Stimulated activated CD8-positive, alpha-beta memory T cell treated with anti-CD3 and anti-CD28 coated beads, Interleukin-2, amount 100 ng/mL, for 1 hour (primary cell): ENCODE measurements at places on chromosomes 7 and 10.

DNA sequence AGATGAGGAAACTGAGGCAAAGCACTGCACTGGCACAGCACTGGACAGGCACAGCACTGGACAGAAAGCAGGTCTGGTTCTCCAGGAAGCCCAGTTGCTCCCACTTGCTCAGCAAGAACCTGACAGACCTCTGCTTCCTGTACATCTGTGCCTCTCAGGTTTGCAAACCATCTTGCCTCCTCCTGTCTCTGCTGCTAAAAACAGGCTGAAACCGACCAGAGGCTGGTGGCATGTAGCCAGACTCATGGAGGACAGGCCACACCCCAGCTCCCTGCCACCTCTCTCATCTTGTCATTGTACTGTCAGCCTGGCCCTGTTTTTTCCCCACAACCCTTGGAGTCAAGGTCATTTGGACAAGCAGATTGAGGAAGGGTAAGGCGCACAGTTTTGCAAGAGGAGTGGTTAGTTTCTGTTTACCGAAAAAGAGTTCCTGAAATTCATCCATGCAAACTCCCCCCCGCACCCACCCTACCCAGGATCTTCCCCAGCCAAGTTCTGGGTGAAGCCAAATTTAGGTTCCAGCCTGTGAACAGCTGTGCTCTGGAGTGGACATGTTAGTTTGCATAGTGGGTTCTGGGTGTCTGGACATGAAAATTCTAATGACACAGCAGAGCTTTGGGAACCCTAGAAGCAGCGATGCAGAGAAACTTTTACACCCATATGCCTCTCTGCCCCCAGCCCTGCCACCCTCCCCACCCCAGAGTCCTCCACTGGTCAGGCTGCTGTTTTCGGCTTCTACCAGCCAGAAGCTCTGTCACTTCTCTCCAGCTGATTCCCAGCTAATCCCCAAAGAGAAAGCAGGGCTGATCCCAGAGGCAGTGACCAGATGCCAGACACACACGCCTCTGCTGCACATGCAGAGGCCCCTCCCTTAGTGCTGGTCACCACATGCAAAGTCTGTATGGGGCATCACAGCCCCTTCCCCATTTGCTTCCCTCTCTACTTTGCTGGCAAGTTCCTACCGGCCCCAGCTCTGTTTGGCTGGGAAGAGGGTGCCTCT lies 8.5 kb upstream of the C10orf105 start:
- no peak for DNase-seq

- DNase-seq, result no peak
These were observed 21.9 kb upstream of the GDF10 start for GRCh38 chr10:47278152-47278473.

DNA sequence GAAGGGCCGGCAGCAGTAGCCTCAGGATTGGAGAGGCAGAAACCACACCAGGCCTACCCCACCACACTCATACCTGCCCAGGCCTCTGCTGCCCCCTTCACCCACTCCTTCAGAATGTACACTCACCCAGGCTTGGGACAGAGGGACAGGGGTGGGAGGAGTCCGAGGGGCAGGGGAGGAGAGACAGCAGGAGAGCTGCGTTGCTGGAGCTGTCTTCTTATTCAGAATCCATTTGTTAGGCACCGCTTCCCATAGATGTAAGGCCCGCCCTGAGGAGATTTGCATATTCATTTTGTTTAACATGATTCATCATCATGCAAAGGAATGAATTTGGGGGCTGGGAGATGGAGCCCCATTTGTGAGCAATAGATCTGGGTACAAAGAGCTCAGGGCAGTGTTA lies 156.7 kb downstream of the CDH23 start:
- DNase-seq, result no peak

- DNase-seq, result no peak
These were observed 116.9 kb upstream of the SVIL start for GRCh38 chr10:29751684-29752083.

DNA sequence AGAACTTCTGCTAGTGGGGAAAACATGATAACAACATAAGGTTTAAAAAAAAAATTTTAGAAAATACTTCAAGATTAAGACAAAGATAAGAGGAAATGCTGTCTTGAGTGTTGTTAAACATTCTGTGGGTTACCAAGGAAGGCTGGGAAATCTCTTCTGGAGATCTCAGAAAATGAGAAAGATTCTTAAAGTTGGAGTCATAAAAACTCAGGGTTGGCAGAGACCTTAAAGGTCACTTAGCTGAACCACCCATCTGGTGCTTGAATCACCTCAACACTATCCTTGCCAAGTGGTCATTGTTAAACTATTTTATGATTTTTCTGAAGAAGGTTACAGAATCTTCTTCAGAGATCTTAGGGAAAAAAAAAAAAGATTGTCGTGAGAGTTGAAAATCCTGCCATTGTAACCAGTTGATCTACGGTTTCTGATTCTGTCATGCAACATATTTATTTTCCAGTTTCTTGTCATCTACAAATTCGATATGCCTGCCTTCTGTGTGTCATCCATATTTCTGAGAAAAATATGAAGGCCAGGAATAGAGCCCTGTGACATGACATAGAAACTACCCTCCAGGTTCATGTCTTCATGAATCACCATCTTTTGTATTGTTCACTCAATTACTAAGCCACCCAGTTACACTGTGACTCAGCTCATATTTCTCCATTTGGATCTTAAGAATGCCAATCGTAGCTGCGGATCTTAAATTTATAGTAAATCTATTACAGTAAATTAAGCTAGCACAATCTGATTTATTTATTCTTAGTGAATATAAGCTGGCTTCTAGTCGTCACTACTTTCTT lies 179.2 kb downstream of the ST7 start:
- DNase-seq, result no peak

DNA sequence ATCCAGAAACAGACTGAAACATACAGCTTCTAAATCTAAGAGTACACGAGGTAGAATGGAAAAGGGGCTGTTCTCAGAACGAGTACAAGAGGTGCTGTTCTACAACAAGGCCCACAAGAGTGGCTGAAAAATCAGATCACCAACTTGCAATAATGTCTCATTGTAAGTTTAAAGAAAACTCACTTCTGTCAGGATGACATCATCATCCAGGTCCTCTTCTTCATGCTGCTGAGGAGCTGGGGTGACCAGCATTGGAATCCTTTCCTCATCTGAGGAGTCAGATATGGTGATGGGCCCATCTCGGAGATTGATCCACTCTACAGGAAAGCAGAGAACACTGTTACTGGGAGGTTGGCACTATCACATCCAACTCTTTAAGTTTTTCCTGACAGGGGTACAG lies 28.8 kb downstream of the RNF216 start:
- DNase-seq, result no peak

DNA sequence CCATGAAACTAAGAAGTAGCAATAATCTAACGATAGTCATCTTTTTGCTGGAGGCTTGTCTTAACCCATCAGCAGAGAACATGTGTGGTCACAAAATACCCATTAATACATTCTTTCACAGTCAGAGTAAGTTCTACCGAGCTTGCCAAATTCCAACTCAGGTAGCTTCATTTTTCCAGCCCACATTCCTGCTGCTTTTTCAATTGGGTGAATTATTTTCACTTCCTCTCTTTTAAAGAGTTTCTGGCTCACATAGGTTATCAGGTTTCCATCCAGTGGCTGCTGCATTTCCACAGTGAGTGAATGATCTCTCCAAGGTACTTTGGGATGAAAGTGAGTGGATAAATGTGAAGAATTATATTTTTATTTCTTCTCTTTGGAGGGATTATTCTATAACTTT lies 233.1 kb downstream of the SEMA3E start:
- DNase-seq, result no peak

GRCh38 chr10:88374392-88375175 lies 208.5 kb downstream of the RNLS start:
- no peak for DNase-seq

GRCh38 chr7:150446288-150446938 lies 4.0 kb upstream of the GIMAP8 start:
- DNase-seq, result no peak

DNA sequence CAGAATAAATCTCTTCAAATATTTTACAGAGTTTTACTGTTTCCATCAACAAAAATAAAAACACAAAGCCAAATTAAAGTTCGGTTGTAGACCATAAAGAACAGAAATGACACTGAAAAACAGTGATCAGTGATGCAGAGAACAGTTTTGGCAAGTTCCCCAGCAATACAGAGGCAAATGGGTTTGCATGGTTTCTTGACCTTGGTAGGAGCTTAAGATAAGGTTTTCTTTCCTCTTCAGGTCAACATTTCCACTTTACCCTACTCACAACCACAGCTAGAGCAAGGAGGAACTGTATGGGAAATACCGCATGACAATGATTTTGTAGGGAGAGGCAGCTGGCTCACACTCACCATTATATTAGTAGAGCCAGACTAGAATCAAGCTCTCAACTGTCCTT lies 199.5 kb downstream of the SH2D4B start:
- no peak for DNase-seq

- no peak for DNase-seq
These were observed 102.8 kb downstream of the PRKG1 start for GRCh38 chr10:51176976-51177695.
